ENCODE measurements at places on chromosomes 3 and 15.

DNA sequence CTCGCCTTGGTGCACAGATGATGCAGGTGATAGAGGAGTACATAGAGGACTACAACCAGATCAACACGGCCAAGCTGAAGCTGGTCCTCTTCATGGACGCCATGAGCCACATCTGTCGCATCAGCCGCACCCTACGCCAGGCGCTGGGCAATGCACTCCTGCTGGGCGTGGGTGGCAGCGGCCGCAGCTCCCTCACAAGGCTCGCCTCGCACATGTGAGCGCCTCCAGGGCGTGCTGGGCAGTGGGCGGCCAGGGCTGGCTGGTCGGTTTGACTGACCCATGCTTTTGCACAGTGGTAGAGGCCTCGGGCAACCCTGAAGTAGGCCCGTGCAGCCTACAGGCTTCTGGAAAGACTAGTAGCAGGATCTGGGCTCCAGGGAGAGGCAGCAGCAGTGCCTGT lies 63.3 kb downstream of the SEMA3G start:
- DNase-seq = no peak

DNA sequence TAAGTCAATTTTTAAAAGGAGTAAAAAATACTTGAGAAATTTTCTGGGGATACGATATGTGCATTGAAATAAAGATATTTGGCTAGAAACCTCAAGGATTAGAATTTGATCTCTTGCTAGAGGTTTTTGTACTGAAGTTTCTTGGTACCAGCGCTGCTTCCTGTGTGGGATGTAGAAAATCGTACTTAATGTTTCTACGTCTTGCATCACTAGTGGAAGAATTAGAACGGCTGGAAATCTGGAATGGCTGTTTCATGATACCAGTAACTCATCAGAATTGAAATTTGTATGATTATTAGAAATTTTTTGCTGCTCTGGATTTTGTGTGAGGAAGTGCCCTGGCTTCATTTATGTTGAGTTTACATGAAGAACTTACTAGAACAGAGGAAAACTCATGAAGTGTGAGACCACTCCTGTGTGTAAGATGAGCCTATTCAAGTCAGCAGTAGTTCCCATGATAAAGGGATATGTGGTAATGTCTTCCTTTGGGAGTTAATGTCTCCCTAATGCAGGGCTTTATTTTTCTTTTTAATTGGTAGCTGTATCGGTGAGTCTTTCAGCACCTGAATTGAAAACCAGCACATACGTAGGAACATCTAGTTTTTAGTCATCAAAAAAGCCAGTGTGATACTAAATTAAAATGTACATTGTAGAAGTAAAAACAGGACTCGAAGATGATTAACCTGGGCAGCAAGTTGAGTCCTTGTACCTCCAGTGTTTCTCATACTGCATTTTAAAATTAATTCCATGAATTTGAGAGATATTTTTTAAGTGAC lies 3.2 kb downstream of the KBTBD8 start:
- no peak for DNase-seq

DNA sequence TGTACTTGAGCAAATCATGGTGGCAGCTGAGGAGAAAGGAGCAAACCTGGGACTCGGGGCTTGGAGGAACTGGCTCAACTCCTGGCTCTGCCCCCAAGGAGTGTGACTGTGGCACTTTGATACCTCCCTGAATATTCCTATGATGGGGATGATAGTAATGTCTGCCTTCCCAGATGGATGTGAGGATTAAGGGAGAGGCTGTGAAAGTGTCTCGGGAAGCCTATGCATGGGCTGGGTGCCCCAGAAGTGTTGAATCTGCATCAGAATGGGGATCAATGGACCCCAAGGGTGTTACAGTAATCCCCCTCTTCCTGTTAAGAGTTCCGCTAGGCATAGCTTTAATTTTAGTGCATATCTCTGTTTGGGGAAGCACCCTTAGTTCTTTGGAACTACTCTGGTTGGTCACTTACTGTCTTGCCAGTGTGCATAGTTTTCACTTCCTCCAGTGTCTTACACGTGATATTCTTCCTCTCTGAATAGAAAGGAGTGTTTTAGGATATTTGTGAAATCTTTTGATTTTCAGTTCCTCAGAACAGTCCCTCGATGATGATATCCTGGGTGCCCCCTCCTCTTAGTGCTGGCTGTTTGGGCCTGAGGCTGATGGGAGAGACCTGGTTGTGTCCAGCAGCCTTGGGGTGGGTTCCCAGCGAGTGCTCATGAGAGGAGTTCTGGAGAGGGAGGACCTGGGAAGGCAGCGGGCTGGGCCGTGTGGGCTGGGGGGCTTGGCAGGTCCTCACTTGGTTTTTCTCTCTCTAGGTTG lies 97.5 kb downstream of the CHDH start:
- DNase-seq = no peak

DNA sequence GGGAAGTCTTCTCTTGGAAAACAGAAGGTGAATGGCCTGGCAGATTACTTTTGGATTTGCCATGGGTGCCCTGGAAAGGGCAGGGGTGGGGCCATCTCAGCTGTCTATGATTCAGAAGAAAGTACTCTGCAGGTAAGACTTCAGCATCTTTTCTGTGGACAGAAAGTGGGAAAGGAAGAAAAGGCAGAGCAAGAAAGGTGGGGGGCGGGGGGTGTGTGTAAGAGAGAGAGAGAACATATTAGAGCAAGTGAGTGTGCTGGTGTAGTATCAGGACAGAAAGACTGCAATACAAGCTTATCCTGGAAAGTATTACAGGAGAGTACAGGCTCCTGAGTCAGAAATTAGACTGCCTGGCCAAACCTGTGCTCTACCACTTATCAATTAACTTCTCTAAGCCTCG lies 5.5 kb downstream of the TAGLN3 start:
- no peak for DNase-seq

- no peak for DNase-seq
Measured at GRCh38 chr3:141336672-141337522, 31.4 kb upstream of the ZBTB38 start.

DNA sequence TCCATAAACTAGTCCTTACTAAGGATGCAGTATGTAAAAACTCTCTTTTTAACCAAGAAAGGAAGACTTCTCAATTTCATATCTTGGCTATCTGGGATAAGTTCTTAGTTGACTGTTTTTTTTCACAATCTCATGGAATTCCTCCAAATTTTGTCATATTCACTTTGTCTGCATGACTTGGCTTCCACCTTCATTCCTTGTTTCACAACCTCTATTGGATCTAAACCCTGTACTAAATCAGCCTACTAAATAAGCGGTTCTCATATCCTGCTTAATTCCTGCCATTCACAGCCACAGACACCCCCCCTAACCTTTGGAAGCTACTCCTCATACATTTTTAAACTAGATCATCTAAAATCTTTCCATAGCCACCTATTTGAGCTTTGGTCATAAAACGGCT lies 370.6 kb upstream of the NAALADL2 start:
- no peak for DNase-seq
